ENCODE measurements at places on chromosomes 5 and 9.

DNA sequence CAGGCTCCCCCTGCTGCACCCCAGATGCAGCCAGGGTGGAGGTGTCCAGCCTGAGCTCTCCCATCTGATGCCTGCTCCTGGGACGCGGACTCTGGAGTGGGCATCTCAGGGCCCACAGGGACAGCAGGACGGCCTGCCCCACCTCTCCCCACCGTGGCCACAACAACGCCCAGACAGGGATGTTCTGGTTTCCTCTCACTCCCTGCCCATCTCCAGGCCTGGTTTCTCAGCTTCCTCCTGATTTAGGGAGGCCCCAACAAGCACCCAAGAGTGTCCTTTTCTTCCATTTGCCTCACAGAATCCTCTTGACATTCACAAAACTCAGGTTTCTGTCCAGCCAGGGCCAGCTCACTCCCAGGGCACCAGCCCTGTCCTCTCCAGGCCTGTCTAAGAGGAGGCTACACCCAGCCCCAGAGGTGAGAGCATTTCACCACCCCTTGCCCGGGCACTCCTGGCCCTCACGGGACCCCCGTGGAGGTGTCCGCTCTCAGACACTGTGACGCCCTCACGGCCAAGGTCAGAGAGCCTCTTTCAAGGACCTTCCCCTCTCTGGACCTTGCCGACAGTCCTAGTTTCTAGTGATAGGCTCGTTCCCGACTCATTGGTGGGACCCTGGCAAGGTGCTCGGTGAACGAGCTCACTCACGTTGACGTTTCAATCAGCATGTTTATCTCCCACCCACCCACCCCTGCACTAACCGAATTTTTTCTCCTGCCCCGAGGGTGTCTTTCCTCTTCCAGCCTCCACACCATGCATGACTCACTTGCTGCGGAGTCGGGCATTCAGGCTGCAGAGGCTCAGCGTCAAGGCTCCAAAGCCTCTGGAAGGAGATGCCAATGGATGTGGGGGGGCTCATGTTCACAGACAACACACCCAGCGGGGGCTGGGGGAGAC lies 62.0 kb upstream of the UNC5A start:
- DNase-seq = no peak

DNA sequence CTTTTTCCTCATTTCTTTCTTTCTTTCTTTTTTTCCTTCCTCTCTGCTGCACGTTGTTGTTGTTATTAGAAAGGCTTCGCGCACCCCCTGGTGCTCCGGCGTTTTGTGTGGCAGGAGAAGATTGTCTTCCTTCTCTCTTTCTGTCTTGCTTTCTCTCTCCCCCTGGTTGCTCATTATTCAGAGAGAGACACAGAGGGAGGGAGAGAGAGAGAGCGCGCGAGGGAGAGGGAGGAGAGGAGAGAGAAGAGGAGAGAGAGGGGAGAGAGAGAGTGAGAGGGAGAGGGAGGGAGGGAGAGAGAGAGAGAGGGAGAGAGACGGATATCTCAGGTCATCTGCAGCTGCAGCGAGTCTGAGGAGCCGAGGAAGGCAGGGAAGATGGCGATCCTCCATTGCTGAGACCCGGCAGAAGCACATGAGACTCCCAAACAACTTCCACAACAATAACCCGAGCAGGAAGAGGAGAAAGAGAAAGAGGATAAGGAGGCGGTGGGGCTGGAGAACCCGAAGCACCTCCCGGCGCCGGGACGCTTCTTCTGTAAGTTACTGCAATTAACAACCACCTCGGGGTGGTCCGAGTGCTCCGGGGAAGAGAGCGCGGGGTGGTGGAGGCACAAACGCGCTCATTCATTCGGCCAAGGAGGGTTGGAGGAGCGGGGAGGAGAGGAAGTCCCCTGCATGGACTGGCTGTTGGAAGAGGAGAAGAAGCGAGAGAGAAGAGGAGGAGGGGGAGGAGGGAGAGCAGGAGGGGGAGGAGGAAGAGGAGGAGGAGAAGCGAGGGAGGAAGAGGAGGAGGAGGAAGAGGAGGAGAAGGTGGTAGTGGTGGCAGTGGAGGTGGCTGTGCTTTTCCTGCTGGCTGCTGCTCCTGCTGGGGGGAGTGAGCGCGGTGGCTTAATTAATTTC lies at the start of gene ZNF462:
Gene ZNF462 (plus strand): TSS at position 346 of the 900 bp plus-strand sequence. CDS start 60,218 bp downstream, outside the sequence.
- DNase-seq = peak; percentile 51

DNA sequence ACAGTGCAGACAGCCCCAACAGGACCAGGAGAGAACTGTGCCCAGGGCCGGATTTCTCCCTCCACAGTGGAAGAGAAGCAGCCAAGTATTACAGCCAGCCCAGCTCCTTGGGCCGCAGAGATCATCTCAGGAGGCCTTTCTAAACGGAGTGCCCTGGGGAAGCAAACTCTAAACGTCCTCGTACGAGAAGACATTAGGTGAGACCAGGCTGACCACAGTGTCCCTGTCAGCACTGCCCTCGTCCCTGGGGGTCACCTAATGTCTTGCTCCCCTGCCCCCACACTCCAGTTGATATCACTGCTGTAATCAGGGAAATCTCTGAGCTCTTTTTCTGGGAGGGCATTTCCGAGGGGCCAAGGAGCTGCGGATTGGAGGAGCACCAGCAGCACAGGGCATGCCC lies 6.5 kb downstream of the QRFP start:
- no peak for DNase-seq

DNA sequence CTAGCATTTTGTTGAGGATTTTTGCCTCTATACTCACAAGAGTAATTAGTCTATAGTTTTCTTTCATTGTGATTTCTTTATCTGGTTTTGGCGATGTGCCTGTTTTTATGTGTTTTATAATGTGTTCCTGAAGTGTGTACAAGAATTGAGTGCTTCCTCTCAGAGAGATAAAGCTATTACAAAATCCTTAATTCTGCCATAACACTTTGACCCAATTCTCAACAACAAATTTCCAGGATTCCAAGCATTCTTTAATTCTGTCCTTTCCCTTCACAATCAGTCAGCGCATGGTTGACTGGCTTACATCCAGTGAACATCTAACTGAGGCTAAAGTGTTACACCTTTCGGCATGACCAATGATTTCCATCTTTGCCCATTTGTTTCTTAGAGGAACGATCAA lies 282.9 kb upstream of the MVB12B start:
- DNase-seq = no peak

DNA sequence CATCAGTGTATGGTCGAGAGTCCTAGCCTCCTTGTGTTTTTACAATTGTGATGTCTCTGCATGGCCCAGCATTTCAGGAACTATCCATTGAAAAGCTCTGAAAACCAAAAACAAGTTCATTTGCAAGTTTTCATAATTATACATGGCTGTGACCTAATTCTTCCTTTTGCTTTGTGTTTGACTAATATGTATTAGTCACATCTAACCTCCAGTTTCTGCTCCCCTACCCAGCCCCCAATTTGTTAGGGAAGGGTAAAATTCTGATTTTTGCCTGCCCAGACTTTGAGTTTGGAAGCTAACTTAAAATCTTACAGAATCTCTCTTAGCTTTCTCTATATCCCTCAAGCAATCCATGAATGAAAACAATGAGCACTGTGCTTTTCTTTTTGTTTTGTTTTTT lies 128.2 kb upstream of the SEMA6A start:
- no peak for DNase-seq

- DNase-seq = no peak
These were observed 4.7 kb downstream of the QRFP start for GRCh38 chr9:130891688-130892476.

DNA sequence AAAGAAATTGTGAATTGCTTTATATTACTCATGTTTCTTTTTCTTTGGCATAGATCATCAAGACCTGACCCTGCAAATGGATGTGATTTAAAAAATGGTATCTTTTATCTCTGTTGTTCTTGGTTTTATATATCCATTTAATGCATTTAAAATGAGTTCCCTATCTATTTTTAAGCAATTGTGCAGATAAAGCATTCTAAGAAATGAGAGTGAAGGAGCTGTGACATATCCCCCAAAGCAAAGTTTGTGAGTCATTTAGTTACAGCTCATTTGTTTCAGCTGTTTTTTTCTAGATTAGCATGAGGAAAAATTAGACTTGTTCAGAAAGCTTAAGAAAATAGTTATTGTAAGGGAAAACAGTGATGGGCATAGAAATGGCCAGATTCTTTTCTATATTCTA lies 7.6 kb upstream of the ELOVL7 start:
- no peak for DNase-seq

- DNase-seq = no peak
These were observed 1.7 kb downstream of the DBN1 start for GRCh38 chr5:177471610-177472356.

GRCh38 chr5:119021149-119021732 lies 32.9 kb upstream of the DTWD2 start:
- no peak for DNase-seq

DNA sequence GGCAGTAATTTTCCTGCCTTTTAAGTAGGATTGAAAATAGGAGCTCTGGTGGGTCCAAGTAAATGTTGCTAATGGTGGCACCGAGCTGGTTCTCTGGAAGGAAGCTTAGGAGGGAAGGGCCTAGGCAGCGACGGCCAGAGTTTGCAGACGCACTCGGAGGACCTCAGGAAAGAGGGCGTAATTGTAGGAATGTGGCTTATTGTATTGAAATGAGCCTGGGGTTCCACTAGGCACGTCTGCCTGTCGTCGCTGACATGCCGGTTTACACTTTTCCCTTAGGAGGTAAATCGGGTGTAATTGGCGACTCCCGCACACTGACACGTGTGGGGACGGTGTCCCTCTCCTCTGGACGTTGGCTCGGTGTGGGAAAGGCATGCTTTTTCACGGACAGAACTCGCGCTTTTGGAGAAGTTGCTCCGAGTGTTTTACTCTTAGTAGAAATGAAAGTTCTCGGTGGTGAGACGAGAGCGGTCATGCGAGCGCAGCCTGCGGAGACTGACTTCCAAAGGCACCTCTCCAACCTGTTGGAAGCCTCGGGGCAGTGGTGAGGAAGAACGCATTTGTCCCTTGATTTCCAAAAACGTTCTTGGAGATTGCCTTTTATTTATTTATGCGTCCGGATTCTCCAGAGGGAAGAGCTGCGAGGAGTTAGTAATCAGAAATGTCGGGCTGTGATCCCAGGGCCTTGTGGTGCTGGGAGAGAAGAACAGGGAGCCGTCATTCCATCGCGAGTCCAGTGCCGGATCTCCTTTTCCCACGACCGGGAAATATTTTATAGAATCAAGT lies 1.3 kb downstream of the NR4A3 start:
- DNase-seq = peak; percentile 6

Measured in amniotic stem cell (primary cell).